ENCODE measurements at places on chromosomes 7 and 10. TPM values are rescaled to one million over a fixed set of nuclear protein-coding genes. Genes with fewer than 3 reads are reported as not detected.

- no peak for DNase-seq
Measured at GRCh38 chr10:16779384-16779915, 37.8 kb downstream of the RSU1 start.

SNX10 gene
- total RNA-seq: not detected

CAV2 gene
- total RNA-seq: 229 TPM

GRCh38 chr10:132462463-132463332 is 65.7 kb downstream of the PWWP2B start:
- no peak for DNase-seq

GRCh38 chr10:64518456-64518855 is 997.3 kb downstream of the REEP3 start:
- no peak for DNase-seq

DNA sequence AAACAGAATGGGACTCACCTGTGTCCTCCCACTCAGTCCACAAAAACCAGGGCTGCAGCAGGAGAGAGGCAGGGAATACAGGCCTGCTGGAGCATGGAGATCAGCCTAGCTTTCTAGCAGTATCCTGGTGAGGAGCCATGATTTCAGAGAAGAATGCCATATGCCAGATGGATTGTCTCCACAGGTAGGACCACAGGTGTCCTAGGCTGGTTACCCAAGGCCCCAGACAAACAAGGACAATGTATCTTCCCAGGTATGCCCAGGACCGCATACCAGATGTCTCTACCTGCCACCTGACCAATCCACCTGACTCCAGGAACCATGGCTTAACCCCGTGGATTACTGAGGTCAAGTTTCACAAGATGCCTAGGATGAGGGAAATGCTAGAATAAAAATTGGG is 295.4 kb upstream of the NPSR1 start:
- no peak for DNase-seq

NACAD gene
- 5.7 TPM for total RNA-seq

GRCh38 chr10:131833446-131834080 is 67.2 kb upstream of the PPP2R2D start:
- no peak for DNase-seq

GRCh38 chr10:5811387-5811821 is 1.8 kb downstream of the GDI2 start:
- peak; percentile 59 for DNase-seq

GRCh38 chr7:40851001-40851400 is 716.2 kb downstream of the SUGCT start:
- no peak for DNase-seq

- DNase-seq: no peak
Measured at GRCh38 chr10:16242859-16243613, 193.8 kb upstream of the PTER start.

DNA sequence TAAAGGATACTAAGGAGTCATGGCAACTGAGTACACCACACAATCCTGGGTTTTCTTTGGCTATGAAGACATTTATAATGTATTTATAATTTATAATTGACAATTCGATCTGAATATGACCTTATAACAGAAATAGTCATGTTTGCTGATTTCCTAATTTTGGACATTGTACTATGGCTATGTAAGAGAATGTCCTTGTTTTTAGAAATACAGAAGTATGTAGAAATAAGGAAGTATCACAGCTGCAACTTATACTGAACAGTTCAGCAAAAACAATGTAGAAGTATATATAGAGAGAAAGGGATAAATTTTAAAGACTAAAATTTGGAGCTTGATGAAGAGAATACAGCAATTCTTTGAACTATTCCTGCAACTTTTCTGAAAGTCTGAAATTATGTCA is 32.6 kb downstream of the PRLHR start:
- DNase-seq: no peak

DNA sequence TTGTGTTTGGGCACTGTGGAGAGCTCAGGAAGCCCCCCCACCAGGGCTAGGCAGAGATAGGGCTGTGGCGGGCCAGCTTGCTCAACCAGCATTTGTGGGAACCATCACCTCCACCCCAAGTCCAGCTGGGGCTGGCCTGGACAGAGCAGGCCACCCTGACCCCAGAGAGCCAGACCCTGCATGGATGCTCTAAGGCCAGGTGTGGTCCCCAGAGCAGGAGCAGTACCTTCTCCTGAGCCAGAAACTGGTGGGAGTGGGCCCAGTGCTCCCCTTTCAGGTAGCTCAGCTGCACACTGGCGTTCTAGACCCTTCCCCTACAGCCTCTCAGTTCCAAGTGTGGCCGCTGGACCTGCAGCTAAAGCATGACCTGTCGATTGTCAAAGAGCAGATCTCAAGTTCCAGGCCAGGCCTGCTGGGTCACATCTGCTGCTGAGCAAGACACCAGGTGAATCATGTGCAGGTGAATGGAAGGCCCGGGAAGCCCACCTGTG is 57.2 kb downstream of the RASGEF1A start:
- DNase-seq: no peak

DNA sequence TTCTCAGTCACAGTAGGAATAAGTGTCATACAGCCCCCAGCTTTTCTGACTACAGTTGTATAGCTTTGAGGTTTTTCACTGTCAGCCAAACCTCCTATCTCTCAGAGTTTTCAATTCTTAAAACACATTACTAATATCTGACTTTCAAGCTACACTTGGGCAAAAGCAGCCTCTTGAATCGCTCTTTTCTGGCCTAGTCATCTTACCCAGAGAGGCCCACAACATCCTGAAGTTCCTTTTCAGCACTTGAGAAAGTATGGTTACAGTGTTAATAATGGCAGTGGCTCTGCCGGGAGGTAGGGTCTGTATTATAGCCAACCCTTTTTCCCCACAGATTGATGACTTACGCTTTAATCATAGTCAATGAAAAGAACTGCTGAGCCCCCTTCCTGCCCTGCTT is 181.0 kb downstream of the LRRC4 start:
- no peak for DNase-seq

- DNase-seq: peak; percentile 80
Measured at GRCh38 chr10:21398563-21399231, 126.8 kb downstream of the SKIDA1 start.

HABP2 gene
- total RNA-seq: not detected
